ENCODE measurements at places on chromosomes 5 and 9. TPM values are rescaled to one million over a fixed set of nuclear protein-coding genes. Genes with fewer than 3 reads are reported as not detected.

Gene ANKRD31
- 0.19 TPM for total RNA-seq

Gene PCDHA11
- 1.4 TPM for total RNA-seq

Gene GGTA1
- total RNA-seq = 0.31 TPM

Gene DPH7
- 20.2 TPM for total RNA-seq

Gene C9orf153
- 0.13 TPM for total RNA-seq

Gene BSPRY
- total RNA-seq = 15.2 TPM

Gene GPR151
- total RNA-seq = not detected

Gene NPR2
- 2.7 TPM for total RNA-seq

Gene CAMK2A
- total RNA-seq = 0.03 TPM

Gene SPINK13
- total RNA-seq = not detected

Gene PPIC
- 12.6 TPM for total RNA-seq

Gene MRPS2
- 18.8 TPM for total RNA-seq

Gene TMEFF1
- total RNA-seq = not detected

Gene CSF1R
- total RNA-seq = 30.5 TPM

Gene NIPAL4
- not detected for total RNA-seq

All from pancreas (tissue), 10 donors.